ENCODE measurements at places on chromosomes 13 and 19.

DNA sequence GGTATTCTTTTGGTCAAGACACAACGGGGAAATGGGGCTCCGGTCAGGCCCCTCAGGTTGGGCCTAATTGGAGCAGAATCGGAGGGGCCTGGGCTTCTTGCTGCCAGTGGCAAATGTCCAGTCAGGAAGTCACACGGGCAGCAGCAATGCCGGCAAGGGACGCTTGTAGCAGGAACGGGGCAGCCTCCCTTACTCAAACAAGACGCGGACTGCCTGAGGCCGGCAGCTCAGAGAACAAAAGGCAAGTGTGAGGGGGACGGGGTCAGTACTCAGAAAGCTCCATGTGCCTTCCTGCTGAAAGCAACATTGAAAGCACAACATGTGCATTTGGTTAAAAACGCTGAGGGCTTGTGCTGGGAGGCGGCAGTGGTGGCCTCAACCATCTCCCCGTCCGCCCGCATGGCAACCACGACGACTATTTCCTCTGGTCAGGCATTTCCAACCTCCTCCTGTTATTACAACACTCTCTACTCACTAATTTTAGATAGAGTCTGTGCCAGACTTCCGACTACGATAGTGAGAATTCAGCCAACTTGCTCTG is 20.5 kb upstream of the RASA3 start:
- H3K27me3 ChIP-seq: no peaks in the 10 kb centered on the region
- peaks cover 77% of the 10 kb centered on the region for H3K4me1 ChIP-seq
- no peak for DNase-seq

DNA sequence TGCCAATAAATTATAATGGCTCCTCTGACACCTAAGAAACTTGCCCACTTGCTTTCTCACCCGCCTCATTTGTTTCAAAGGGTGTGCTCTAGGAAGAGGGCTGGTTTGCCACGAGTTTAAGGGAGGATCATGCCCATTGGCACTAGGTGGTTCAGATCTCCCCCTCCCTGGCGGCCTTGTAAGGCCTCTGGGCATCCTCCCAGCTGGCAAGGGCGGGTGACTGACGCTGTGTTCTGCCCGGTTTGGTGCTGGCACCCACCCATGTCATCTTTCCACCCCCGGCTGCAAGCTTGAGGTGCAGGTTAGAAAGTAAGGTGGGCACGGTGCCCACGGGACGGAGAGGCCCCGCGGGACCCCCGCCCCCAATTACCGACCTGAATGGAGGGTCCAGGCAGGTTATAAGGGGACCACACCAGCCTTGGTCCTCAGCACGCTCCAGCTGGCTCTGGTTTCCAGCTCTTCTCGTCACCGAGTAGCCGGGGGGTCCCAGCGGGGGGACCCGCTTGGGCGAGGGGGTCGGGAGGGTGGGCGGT is 90.4 kb downstream of the PTPRS start:
- H3K4me3 ChIP-seq: no peak overlapping the region
- no peak for DNase-seq
- H3K27me3 ChIP-seq: peaks cover 25% of the 10 kb centered on the region
- peaks cover 4% of the 10 kb centered on the region for H3K36me3 ChIP-seq
- peaks cover 9% of the 10 kb centered on the region for H3K4me1 ChIP-seq

- peak overlapping the region; percentile 96 for H3K27ac ChIP-seq
- peak overlapping the region; percentile 73 for H3K4me3 ChIP-seq
Measured at GRCh38 chr19:38049105-38049649, 142.2 kb downstream of the SIPA1L3 start.

- H3K27me3 ChIP-seq: no peaks in the 10 kb centered on the region
- H3K27ac ChIP-seq: no peak overlapping the region
- DNase-seq: peak; percentile 62
- H3K4me3 ChIP-seq: peak overlapping the region; percentile 67
- peaks cover 24% of the 10 kb centered on the region for H3K4me1 ChIP-seq
Measured at GRCh38 chr19:45901432-45901911, 941 bp downstream of the MYPOP start.

GRCh38 chr19:40220674-40221073 is 2.5 kb upstream of the TTC9B start:
- no peak overlapping the region for H3K4me3 ChIP-seq
- H3K27ac ChIP-seq: no peak overlapping the region
- no peaks in the 10 kb centered on the region for H3K36me3 ChIP-seq
- H3K27me3 ChIP-seq: peaks cover 88% of the 10 kb centered on the region

DNA sequence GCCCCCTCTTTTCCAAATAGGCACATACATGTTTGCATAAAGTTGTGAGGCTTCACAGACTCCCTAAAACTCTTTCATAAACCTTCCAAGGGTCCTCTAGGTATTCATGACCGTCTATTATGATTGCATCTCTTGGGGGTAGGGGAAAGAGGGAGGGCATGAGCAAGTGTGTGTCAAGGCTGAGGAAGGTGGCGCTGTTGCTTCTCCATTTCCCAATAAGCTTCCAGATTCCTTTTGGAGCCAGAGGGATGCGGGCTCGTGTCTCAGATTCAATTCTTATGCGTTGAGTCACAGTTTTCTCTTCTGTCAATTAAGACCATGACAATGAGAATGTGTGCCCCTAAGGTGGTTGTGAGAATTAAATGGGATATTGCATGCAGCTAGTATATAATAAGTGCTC is 51.0 kb upstream of the CYP2A7 start:
- no peak overlapping the region for H3K27ac ChIP-seq
- no peaks in the 10 kb centered on the region for H3K4me1 ChIP-seq
- no peak for DNase-seq
- H3K27me3 ChIP-seq: peaks cover 25% of the 10 kb centered on the region
- H3K36me3 ChIP-seq: no peaks in the 10 kb centered on the region

- H3K36me3 ChIP-seq: no peaks in the 10 kb centered on the region
- no peak overlapping the region for H3K27ac ChIP-seq
- no peak for DNase-seq
Measured at GRCh38 chr13:72384879-72385278, 342.6 kb downstream of the MZT1 start.

DNA sequence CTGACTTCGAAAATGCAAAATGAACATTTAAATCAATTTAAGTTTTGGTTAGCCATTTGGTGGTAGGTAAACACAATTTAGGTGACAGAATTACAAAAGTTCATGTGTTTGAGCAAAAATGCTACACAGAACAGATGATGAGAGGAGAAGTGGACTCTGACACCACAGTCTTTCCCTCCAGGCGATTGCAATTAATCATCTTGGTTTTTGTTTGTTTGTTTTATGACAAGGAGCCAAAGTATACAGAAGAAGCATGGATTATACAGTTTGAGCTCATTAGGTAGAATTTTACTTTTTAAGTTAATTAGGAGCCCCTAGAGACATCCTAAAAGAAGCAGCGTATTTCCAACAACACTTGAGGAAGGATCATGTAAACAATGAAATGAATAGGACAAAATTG is 49.3 kb upstream of the FREM2 start:
- no peak for DNase-seq
- no peak overlapping the region for H3K4me3 ChIP-seq
- no peaks in the 10 kb centered on the region for H3K27me3 ChIP-seq
- no peak overlapping the region for H3K27ac ChIP-seq

GRCh38 chr19:55640043-55640576 is 692 bp upstream of the ZNF580 start:
- H3K27me3 ChIP-seq: no peaks in the 10 kb centered on the region
- peak overlapping the region; percentile 81 for H3K4me3 ChIP-seq
- H3K27ac ChIP-seq: peak overlapping the region; percentile 96
- peaks cover 84% of the 10 kb centered on the region for H3K36me3 ChIP-seq
- H3K4me1 ChIP-seq: peaks cover 66% of the 10 kb centered on the region
- peak; percentile 81 for DNase-seq

DNA sequence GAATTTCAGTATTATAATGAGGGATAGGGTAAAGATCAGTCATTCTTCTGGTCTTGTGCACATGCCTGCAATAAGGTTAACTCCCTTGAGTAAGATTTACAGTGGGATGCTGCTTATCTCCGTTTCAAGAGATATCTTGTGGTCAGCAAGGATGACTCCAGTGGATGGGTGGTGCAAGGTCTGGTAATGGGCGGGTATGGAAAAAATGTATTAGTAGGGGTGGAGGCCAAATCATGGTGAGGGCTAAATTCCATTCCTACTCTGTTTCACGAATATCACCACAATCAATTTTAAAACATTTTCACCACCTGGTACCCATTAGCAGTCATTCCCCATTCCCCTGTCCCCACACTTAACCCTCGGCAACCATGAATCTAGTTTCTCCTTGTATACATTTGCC is 40.6 kb downstream of the CCDC122 start:
- no peak for DNase-seq
- H3K27ac ChIP-seq: no peak overlapping the region
- H3K27me3 ChIP-seq: peaks cover 3% of the 10 kb centered on the region
- H3K4me1 ChIP-seq: no peaks in the 10 kb centered on the region
- H3K36me3 ChIP-seq: no peaks in the 10 kb centered on the region

DNA sequence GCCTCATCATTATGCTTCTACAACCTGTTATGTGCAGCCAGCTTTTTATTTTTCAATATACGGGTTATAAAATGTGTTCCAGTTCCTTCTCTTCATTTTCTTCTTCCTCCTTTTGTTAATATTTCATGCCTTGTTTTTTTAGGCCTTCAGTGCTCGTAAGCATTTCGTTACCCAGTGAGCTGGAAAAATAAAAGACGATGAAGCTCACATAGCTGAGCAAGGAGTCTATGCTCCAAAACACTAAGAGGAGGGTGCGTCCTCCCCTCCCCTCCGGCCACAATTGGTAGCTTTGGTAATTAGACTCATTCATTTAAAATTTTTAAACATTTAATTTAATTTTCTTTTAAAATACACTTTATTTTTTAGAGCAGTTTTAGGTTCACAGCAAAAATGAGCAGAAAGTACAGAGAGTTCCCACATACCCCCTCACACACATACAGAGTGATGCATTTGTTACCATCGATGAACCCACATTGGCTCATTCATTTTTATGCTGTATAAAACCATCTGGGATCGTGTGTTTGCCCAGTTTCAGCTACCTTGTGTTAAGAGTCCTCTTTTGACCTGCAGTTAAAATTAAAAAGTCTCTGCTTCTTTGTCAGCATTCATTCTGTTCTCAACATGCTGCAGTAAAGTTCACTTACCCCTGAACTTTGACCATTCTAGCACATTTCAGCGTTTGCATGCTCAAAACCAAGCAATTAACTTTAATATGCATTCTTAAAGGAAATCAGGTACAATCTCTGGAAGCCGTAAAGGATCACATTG is 223.9 kb downstream of the LACC1 start:
- H3K27me3 ChIP-seq: peaks cover 6% of the 10 kb centered on the region
- no peaks in the 10 kb centered on the region for H3K36me3 ChIP-seq
- DNase-seq: no peak

- peaks cover 42% of the 10 kb centered on the region for H3K36me3 ChIP-seq
- H3K4me3 ChIP-seq: no peak overlapping the region
- no peak overlapping the region for H3K27ac ChIP-seq
- H3K27me3 ChIP-seq: peaks cover 16% of the 10 kb centered on the region
Measured at GRCh38 chr19:40231544-40232424, 5.3 kb upstream of the CCNP start.

DNA sequence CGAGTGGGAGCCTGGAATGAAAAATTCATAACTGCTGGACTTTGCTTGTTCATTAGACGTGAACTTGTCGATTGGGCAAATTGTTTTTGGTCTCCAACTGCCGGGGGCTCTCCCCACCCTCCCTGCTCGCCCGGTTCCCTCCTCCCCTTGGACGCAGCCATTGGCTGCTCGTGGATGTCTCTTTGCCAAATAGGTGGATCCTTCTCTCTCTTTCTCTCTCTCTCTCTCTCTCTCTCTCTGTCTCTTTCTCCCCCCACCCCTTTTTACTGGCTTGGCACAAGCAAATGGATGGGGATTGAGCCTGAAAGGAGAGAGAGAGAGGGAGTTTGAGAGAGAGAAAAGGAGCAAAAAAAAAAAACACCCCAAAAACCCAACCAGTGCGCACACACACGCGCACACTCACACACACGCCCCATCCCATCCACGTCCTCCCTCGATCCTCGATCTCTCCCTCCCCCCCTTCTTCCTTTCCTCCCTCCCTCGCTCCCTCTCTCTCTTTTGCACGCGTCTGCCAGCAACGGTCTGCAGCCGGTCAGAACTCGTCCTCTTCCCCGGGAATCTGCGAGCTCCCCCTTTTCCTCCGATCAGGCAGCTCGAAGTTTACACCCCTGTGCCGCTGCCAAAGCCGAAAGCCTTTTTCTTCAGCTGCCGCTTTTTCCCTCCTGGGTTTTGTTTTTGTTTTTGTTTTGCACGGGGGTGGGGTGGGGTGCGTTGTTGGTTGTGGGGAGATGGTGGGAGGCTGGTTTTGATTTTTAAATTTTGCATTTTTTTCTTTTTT is 27.8 kb downstream of the NFIX start:
- no peak for DNase-seq
- peak overlapping the region; percentile 57 for H3K4me3 ChIP-seq
- H3K4me1 ChIP-seq: peaks cover 20% of the 10 kb centered on the region
- peaks cover 39% of the 10 kb centered on the region for H3K27me3 ChIP-seq
- H3K36me3 ChIP-seq: no peaks in the 10 kb centered on the region

DNA sequence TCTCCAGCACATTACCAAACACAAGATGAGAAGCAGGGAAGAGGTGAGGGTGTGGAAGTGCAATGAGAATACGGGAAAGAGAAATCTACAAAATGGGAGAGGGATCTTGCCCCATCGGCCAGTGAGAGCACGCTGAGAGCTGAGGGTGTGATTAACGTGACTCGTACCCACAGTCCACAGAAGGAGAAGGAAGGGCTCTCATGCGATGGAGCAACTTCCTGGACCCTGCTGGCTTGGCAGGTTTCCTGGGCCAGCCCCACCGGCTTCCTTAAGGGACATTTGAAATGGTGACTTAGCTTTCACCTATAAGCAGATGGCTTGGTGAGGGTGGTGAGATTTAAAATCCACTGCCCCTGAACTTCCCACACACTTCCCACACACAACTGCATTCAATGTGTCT is 740.1 kb downstream of the UQCRFS1 start:
- no peak for DNase-seq
- no peaks in the 10 kb centered on the region for H3K36me3 ChIP-seq
- H3K4me3 ChIP-seq: no peak overlapping the region
- no peaks in the 10 kb centered on the region for H3K27me3 ChIP-seq
- H3K4me1 ChIP-seq: peaks cover 14% of the 10 kb centered on the region

- H3K4me1 ChIP-seq: peaks cover 18% of the 10 kb centered on the region
- no peak for DNase-seq
- no peaks in the 10 kb centered on the region for H3K27me3 ChIP-seq
- H3K4me3 ChIP-seq: no peak overlapping the region
- H3K36me3 ChIP-seq: peaks cover 58% of the 10 kb centered on the region
- H3K27ac ChIP-seq: no peak overlapping the region
Measured at GRCh38 chr19:47650700-47651099, 41.8 kb downstream of the BICRA start.

GRCh38 chr13:53276265-53276664 is 247.7 kb downstream of the OLFM4 start:
- H3K27me3 ChIP-seq: no peaks in the 10 kb centered on the region
- no peaks in the 10 kb centered on the region for H3K4me1 ChIP-seq
- no peaks in the 10 kb centered on the region for H3K36me3 ChIP-seq
- no peak overlapping the region for H3K4me3 ChIP-seq

- no peaks in the 10 kb centered on the region for H3K36me3 ChIP-seq
- peaks cover 62% of the 10 kb centered on the region for H3K4me1 ChIP-seq
- H3K4me3 ChIP-seq: no peak overlapping the region
- no peak overlapping the region for H3K27ac ChIP-seq
- H3K27me3 ChIP-seq: no peaks in the 10 kb centered on the region
Measured at GRCh38 chr13:114146173-114146572, 13.8 kb upstream of the RASA3 start.

- DNase-seq: no peak
- no peak overlapping the region for H3K4me3 ChIP-seq
- no peak overlapping the region for H3K27ac ChIP-seq
- H3K4me1 ChIP-seq: no peaks in the 10 kb centered on the region
- H3K27me3 ChIP-seq: no peaks in the 10 kb centered on the region
Measured at GRCh38 chr13:71144883-71145282, 722.1 kb downstream of the DACH1 start.

- no peaks in the 10 kb centered on the region for H3K4me1 ChIP-seq
- no peak overlapping the region for H3K4me3 ChIP-seq
- no peaks in the 10 kb centered on the region for H3K36me3 ChIP-seq
- no peak for DNase-seq
Measured at GRCh38 chr19:15633082-15633835, 7.4 kb upstream of the CYP4F3 start.

Measured in activated T-cell treated with anti-CD3 and anti-CD28 coated beads, Interleukin-2, amount 50 U/mL, for 24 hours (primary cell).